Osteoblast (primary cell): ENCODE measurements at places on chromosomes 11 and 22. TPM values are rescaled to one million over a fixed set of nuclear protein-coding genes. Genes with fewer than 3 reads are reported as not detected.

GRCh38 chr22:32199341-32199740, 5.5 kb downstream of the RFPL2 start:
- no peak overlapping the region for H3K4me3 ChIP-seq
- H3K27ac ChIP-seq, result no peak overlapping the region
- H3K4me1 ChIP-seq, result peaks cover under 1% of the 10 kb centered on the region
- peak; percentile 25 for DNase-seq
- H3K27me3 ChIP-seq, result peaks cover 25% of the 10 kb centered on the region
- no peaks in the 10 kb centered on the region for H3K36me3 ChIP-seq

GRCh38 chr22:36480941-36481392, 473 bp downstream of the TXN2 start:
- peaks cover 38% of the 10 kb centered on the region for H3K36me3 ChIP-seq
- peaks cover 9% of the 10 kb centered on the region for H3K4me1 ChIP-seq
- peak overlapping the region; percentile 77 for H3K4me3 ChIP-seq
- H3K27ac ChIP-seq, result peak overlapping the region; percentile 78

DNA sequence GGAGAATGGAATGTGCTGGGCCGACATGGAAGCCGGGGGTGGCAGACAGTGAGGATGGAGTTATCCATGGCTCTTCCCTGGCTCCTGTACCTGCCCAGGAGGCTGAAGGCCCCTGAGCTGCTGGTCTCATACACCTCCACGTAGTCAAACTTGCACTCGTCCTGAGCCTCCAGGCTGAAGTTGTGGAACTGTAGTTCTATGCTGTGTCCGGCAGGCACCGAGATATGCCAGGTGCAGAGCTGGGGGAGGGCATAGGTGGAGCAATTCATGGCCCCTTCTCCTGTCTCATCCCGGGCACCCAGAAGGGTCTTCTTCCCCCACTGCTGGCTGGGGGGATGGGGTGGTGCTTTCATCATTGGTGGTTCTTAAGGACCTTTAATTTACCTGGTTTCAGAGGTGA, 2.8 kb downstream of the MFRP start:
- no peak for DNase-seq
- H3K4me3 ChIP-seq, result no peak overlapping the region
- peaks cover 16% of the 10 kb centered on the region for H3K4me1 ChIP-seq
- H3K36me3 ChIP-seq, result no peaks in the 10 kb centered on the region

The UBQLNL gene
- 0.29 and 0.36 TPM in 2 replicates for total RNA-seq

The CCDC73 gene
- total RNA-seq, result not detected in 2 replicates

- H3K27me3 ChIP-seq, result no peaks in the 10 kb centered on the region
- H3K36me3 ChIP-seq, result no peaks in the 10 kb centered on the region
- H3K27ac ChIP-seq, result no peak overlapping the region
- H3K4me1 ChIP-seq, result no peaks in the 10 kb centered on the region
- DNase-seq, result no peak
- no peak overlapping the region for H3K4me3 ChIP-seq
These were observed 863.3 kb downstream of the TBC1D22A start for GRCh38 chr22:47625531-47626427.

DNA sequence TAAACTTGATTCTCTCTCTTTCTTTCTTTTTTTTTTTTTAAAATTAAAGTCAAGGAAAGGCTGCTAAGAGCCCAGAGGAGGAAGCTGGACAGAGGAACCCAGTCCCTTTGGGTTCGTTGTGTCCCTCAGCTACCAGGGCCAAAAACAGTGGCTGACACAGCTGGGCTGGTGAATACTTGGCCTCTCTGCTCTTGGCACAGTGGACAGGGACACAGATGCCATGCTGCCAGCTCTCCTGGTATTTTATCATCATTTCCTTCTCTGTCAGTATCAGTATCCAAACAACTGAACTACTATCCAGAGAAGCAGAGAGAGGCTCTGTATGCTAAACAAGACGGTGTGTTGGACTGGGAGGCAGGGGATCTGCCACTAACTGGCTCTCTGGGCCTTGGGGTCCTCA, 123.7 kb upstream of the CCDC90B start:
- no peaks in the 10 kb centered on the region for H3K4me1 ChIP-seq
- H3K27me3 ChIP-seq, result no peaks in the 10 kb centered on the region
- DNase-seq, result no peak
- H3K4me3 ChIP-seq, result no peak overlapping the region

The CCDC81 gene
- total RNA-seq, result 0.36 and 0.88 TPM in 2 replicates

The DENND6B gene
- total RNA-seq, result 5.9 and 6.5 TPM in 2 replicates

GRCh38 chr11:107801641-107802040, 56.9 kb downstream of the SLC35F2 start:
- H3K27ac ChIP-seq, result no peak overlapping the region
- H3K4me3 ChIP-seq, result no peak overlapping the region
- no peaks in the 10 kb centered on the region for H3K36me3 ChIP-seq
- no peak for DNase-seq
- no peaks in the 10 kb centered on the region for H3K4me1 ChIP-seq

GRCh38 chr11:76841923-76842452, 18.7 kb upstream of the ACER3 start:
- no peak overlapping the region for H3K27ac ChIP-seq
- DNase-seq, result no peak
- H3K27me3 ChIP-seq, result peaks cover 29% of the 10 kb centered on the region
- H3K36me3 ChIP-seq, result no peaks in the 10 kb centered on the region

DNA sequence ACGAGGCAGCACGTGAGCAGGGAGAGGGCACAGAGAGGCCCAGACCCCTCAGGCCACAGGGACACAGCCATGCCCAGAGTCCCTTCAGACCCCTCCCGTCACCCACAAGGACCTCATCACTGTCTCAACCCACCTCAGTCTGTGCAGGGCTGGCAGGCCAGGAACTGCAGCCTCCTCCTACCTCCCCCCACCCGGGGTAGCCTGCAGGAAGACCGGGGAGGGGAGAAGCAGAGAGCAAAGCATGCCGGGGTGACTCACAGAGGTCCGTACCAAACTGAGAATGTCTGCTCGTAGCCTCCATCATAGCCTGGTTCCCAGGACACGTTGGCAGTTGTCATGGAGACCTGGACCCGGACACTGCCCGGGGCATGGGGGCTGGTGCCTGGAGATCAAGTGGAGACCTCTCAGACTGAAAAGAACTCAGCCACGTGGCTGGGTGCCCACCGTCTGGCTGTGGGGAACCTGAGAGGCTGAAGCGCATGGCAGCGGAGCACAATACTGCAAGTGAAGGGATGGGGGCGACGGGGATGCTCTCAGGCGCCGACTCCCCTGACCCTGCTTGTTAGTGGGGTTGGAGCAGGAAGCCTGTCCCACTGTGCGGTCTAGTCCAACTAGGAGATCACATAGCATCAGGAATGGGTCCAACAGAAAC, 27.2 kb downstream of the IGSF9B start:
- no peaks in the 10 kb centered on the region for H3K36me3 ChIP-seq
- H3K4me1 ChIP-seq, result no peaks in the 10 kb centered on the region
- H3K4me3 ChIP-seq, result no peak overlapping the region
- H3K27me3 ChIP-seq, result peaks cover 3% of the 10 kb centered on the region
- no peak overlapping the region for H3K27ac ChIP-seq
- peak; percentile 80 for DNase-seq

The OR10A2 gene
- total RNA-seq, result not detected in 2 replicates

GRCh38 chr11:337711-338110, 17.1 kb upstream of the IFITM3 start:
- H3K27me3 ChIP-seq, result peaks cover 4% of the 10 kb centered on the region
- no peaks in the 10 kb centered on the region for H3K36me3 ChIP-seq
- no peaks in the 10 kb centered on the region for H3K4me1 ChIP-seq
- H3K27ac ChIP-seq, result no peak overlapping the region
- no peak for DNase-seq
- H3K4me3 ChIP-seq, result no peak overlapping the region

DNA sequence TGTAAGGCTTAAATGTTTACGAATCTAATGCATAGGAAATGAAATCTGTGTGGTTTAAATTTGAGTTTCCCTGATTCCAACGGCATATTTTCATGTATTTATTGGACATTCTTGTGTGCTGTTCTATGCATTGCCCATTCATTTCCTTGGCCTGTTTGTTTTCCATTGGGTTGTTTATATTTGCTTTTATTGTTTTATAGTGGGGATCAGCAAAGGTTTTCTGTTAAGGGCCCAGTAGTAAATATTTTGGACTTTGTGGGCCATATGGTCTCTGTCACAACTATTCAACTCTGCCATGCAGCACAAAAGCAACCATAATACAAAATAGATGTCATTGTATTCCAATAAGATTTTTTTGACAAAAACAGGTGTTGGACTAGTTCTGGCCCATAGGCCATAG, 5.2 kb upstream of the LGR4 start:
- no peak for DNase-seq
- no peaks in the 10 kb centered on the region for H3K27me3 ChIP-seq
- no peaks in the 10 kb centered on the region for H3K36me3 ChIP-seq
- H3K4me1 ChIP-seq, result peaks cover 8% of the 10 kb centered on the region
- H3K27ac ChIP-seq, result no peak overlapping the region

DNA sequence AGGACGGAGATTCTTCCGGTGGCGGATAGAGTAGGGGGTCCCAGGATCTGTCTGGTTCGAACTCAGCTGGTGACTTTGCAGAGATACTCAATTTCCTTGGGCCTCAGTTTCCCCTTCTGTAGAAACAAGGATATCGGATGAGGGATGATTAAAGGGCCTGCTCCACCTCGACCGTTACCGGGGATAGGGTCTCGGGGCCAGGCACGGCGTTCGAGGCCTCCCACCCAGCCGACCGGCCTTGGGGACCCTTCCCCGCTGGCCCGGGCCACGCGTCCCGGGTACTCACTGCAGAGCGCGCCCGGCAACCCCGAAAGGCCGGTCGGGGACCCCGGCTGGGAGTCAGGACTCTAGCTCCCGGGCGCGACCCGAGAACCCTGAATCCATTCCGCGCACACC, 321 bp downstream of the RHBDD3 start:
- DNase-seq, result no peak
- peaks cover 48% of the 10 kb centered on the region for H3K4me1 ChIP-seq
- peak overlapping the region; percentile 100 for H3K27ac ChIP-seq
- H3K27me3 ChIP-seq, result no peaks in the 10 kb centered on the region
- H3K4me3 ChIP-seq, result peak overlapping the region; percentile 98
- peaks cover 36% of the 10 kb centered on the region for H3K36me3 ChIP-seq

GRCh38 chr11:114344494-114344893, 48.3 kb downstream of the NNMT start:
- no peak for DNase-seq
- no peaks in the 10 kb centered on the region for H3K27me3 ChIP-seq
- peaks cover 10% of the 10 kb centered on the region for H3K4me1 ChIP-seq
- no peak overlapping the region for H3K4me3 ChIP-seq
- no peaks in the 10 kb centered on the region for H3K36me3 ChIP-seq

- H3K27me3 ChIP-seq, result peaks cover 4% of the 10 kb centered on the region
- no peak overlapping the region for H3K27ac ChIP-seq
- DNase-seq, result no peak
- no peak overlapping the region for H3K4me3 ChIP-seq
- H3K4me1 ChIP-seq, result no peaks in the 10 kb centered on the region
These were observed 2.8 kb upstream of the TMPRSS13 start for GRCh38 chr11:117931971-117932370.

DNA sequence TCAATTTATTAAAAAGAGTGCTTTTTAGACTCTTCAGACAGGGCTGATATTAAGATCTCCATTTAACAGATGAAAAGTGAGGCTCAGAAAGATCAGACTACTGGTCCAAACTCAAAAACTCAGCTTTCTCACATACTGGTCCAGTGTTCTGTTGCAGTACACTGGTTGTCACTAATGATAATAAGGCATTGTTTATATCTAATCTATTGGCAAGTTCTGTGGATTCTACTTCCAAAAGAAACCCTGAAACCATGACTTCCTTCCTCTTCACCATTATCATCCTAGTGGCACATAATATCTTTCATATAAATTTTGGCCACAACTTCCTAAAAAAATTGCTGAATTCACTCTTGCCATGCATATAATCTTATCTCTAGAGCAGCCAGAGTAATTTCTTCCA, 36.9 kb downstream of the F2 start:
- no peak overlapping the region for H3K4me3 ChIP-seq
- H3K27me3 ChIP-seq, result no peaks in the 10 kb centered on the region
- no peak overlapping the region for H3K27ac ChIP-seq
- H3K4me1 ChIP-seq, result no peaks in the 10 kb centered on the region

The PRG3 gene
- not detected in 2 replicates for total RNA-seq

The TSGA10IP gene
- total RNA-seq, result not detected in 2 replicates

The MFRP gene
- not detected in 2 replicates for total RNA-seq

DNA sequence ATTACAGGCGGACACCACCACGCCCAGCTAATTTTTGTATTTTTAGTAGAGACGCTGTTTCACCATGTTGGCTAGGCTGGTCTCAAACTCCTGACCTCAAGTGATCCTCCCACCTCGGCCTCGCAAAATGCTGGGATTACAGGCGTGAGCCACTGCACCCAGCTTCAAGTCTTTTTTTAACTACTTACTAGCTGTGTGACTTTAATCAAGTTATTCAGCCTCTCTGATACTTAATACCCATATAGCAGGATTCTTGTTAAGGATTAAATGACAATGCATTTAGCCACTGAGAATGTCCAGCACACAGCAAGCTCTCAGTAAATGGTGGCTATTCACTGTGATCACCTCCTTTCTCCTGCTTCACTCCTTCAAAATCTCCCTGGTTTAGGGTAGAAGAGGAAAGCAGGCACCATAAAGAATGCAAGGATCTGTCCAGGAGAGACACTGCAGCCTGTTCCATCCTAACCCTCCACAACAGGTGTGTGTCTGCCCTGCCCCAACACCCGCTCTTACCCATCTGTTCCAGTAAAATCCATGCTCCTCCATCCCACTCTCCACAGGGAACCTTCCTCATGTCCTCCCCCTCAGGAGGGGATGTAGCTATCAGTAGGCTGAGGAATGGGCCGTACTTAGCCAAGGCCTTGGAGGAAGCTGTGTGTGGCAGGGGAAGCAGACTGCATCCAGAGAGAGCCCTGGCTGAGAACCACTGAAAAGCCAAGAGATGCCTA, 69.3 kb downstream of the MICAL3 start:
- H3K27ac ChIP-seq, result no peak overlapping the region
- no peaks in the 10 kb centered on the region for H3K27me3 ChIP-seq
- peaks cover 3% of the 10 kb centered on the region for H3K36me3 ChIP-seq
- DNase-seq, result no peak

The KRTAP5-2 gene
- not detected in 2 replicates for total RNA-seq

The RIBC2 gene
- 0.88 TPM in 1 of 2 replicates, not detected in the other for total RNA-seq

DNA sequence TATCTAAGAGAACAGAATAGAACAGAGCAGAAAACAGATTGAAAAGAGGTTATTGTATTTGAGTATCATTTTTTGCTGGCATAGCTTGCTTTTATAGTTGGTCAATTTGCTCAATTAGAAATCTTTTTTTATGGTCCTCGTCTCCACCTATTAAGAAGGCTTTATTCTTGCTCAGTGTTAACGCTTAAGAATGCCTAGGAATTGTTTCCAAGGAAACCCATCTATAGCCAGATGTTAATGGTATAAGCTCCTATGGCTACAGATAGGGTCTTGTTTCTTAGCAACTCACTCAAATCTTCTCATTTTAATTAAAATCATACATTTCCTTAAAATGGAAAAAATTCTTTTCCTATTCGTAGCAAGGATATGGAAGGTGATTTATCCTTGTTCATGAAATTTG, 392.3 kb downstream of the TMEM135 start:
- peaks cover 44% of the 10 kb centered on the region for H3K4me1 ChIP-seq
- H3K36me3 ChIP-seq, result no peaks in the 10 kb centered on the region

The PATL1 gene
- 17.7 and 19.5 TPM in 2 replicates for total RNA-seq

- DNase-seq, result no peak
- no peaks in the 10 kb centered on the region for H3K4me1 ChIP-seq
- no peaks in the 10 kb centered on the region for H3K36me3 ChIP-seq
- H3K27me3 ChIP-seq, result no peaks in the 10 kb centered on the region
- no peak overlapping the region for H3K4me3 ChIP-seq
- H3K27ac ChIP-seq, result no peak overlapping the region
These were observed 19.2 kb downstream of the STK33 start for GRCh38 chr11:8574798-8575197.
